ENCODE measurements at places on chromosomes 5 and 9. TPM values are rescaled to one million over a fixed set of nuclear protein-coding genes. Genes with fewer than 3 reads are reported as not detected.

The RNF183 gene
- 0.62 TPM for polyA plus RNA-seq

The PKD2L2 gene
- polyA plus RNA-seq, result not detected

The MSX2 gene
- not detected for polyA plus RNA-seq

The WWC1 gene
- polyA plus RNA-seq, result 26.2 TPM

The TXNDC8 gene
- polyA plus RNA-seq, result not detected

The PHYHD1 gene
- polyA plus RNA-seq, result 3.2 TPM

The NME5 gene
- not detected for polyA plus RNA-seq

The HBEGF gene
- 18.1 TPM for polyA plus RNA-seq

The DMRT3 gene
- polyA plus RNA-seq, result not detected

The SKP1 gene
- 476 TPM for polyA plus RNA-seq

The SLC46A2 gene
- 0.03 TPM for polyA plus RNA-seq

The GPR150 gene
- 0.15 TPM for polyA plus RNA-seq

The GPR151 gene
- polyA plus RNA-seq, result 0.01 TPM

The SPARC gene
- 487 TPM for polyA plus RNA-seq

The STKLD1 gene
- polyA plus RNA-seq, result 8.1 TPM

GRCh38 chr9:33435821-33436277 is 11.5 kb downstream of the AQP3 start:
- DNase-seq, result no peak

- DNase-seq, result no peak
Measured at GRCh38 chr5:55991768-55992486, 2.8 kb downstream of the IL6ST start.

- no peak for DNase-seq
Measured at GRCh38 chr5:125295405-125295872, 549.0 kb upstream of the ZNF608 start.

- DNase-seq, result no peak
Measured at GRCh38 chr9:81827616-81828296, 100.5 kb upstream of the SPATA31D4 start.

- no peak for DNase-seq
Measured at GRCh38 chr5:168366116-168366515, 74.7 kb downstream of the WWC1 start.

DNA sequence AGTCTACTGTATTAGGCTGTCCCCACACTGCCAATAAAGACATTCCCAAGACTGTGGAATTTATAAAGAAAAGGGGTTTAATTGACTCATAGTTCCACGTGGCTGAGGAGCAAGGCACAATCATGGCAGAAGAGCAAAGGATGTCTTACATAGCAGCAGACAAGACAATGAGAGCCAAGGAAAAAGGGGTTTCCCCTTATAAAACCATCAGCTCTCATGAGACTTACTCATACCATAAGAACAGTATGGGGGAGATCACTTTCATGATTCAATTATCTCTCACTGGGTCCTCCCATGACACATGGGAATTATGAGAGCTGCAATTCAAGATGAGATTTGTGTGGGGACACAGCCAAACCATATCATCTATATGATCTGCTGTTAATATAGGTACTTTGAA is 14.8 kb upstream of the FSTL4 start:
- DNase-seq, result no peak

DNA sequence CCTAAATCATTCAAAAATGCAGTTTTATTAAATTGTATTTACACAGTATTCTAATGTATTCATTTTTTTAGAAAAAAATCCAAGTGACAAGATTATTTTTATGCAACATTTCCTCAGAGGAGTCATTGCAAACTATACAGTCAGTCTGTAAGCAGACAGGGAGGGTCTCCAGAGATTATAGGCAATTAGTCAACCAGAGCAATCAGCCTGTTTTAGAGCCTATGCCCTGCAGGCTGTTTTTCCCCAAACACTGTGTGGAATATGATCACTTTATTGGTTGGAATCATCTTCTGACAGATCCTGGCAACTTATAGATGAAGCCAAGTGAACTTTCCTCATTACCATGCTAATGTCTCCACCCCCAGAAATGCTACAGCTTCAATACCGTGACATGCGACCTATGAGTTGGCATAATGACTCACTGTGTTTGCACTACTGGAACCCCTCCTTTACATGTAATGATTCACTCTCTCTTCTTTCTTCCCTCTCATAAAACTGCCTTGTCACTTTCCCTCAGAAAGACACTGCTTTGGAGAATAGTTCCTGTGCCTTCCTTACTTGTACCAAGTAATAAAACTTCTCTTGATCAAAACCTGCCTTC is 577.7 kb upstream of the FTMT start:
- no peak for DNase-seq

GRCh38 chr9:95413793-95414192 is 96.3 kb upstream of the FANCC start:
- no peak for DNase-seq

DNA sequence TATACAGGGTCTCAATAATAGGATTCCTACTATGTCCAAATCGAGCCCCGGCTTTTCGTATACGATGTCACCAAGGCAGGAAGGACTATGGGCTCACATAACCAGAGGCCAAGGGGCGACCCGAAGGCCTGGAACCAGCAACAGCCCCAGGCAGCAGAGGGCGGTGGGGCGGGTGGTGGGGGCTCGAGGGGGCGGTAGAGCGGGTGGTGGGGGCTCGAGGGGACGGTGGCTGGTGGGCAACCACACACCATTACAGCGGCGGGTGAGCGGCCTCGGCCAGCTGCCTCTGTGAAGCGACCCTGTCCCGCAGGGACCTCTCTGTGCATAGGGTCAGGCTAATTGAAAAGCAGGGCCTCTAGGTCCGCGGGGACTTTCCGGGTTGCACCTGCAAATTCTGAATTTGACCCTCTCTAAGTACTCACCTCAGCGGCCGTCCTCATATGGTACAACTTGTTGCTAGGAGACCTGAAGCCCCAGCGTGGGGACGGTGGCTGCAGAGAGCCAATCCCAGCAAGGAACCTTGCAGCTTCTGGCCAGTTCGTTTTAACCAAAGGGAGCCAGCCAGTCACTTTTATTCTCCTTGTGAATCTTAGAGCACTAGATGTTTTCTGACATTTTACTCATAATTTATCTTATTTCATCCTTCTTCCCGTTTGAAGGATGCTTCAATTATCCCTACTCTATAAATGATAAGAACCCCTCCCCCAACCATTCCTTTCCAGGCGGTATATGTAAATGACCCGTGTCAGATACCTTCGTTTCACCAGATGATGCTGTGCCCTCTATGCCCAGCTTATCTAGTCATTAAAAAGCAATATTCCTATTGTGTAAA is at the start of gene NME5:
NME5 (minus strand) TSS at position 480 of the 832 bp plus-strand sequence. CDS start 648 bp downstream, outside the sequence.
- peak; percentile 32 for DNase-seq

- DNase-seq, result no peak
Measured at GRCh38 chr9:4547016-4547415, 56.7 kb downstream of the SLC1A1 start.

GRCh38 chr9:4986783-4987182 is 1.7 kb downstream of the JAK2 start:
- DNase-seq, result no peak

DNA sequence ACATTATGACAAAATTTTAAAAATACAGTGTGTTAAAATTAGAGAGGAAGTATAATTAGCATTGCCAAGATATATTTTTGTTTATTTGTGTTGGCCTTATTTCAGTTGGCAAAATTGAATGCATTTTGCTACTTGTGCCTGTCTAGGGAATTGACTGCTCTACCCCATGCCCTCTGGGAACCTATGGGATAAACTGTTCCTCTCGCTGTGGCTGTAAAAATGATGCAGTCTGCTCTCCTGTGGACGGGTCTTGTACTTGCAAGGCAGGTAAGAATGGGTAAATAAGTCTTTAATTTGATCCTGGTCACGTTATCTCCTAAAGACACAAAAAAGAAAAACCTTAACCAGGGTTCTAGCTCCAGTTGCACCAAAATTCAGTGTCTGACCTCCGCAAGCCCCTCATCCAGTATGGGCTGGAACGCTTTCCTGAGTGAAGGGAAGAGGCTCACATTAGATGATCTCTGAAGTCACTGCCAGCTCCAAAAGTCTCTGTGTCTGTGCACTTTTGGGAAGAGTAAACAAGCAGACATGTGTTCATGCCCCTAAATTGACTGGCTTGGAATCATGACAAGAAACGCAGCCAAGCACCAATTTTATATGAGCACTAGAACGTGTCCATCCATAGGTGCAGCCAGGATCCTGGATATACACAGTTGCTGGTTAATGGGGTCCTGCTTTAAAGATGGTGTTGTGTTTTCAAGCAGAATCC is 98.3 kb upstream of the PRRC1 start:
- no peak for DNase-seq

GRCh38 chr9:127921557-127922120 is 4.8 kb upstream of the ST6GALNAC4 start:
- peak; percentile 53 for DNase-seq

DNA sequence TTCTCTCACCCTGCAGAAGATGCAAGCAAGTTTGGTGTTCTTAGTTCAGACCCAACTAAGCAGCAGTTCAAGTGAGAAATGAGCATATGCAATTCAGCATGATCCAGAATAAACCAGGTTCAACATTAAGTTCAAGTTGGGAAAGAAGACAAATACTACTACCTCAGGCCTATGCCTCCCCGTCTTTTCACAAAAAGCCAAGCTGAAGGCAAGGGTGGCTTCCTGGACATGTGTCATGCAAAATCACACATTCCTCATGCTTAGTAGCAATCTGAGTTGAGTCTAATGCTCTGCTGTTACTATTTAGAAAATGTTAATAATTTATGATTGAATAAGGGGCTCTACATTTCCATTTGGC is 453.4 kb upstream of the GRAMD2B start:
- DNase-seq, result no peak

- no peak for DNase-seq
Measured at GRCh38 chr9:93659837-93660177, 83.4 kb downstream of the PHF2 start.

DNA sequence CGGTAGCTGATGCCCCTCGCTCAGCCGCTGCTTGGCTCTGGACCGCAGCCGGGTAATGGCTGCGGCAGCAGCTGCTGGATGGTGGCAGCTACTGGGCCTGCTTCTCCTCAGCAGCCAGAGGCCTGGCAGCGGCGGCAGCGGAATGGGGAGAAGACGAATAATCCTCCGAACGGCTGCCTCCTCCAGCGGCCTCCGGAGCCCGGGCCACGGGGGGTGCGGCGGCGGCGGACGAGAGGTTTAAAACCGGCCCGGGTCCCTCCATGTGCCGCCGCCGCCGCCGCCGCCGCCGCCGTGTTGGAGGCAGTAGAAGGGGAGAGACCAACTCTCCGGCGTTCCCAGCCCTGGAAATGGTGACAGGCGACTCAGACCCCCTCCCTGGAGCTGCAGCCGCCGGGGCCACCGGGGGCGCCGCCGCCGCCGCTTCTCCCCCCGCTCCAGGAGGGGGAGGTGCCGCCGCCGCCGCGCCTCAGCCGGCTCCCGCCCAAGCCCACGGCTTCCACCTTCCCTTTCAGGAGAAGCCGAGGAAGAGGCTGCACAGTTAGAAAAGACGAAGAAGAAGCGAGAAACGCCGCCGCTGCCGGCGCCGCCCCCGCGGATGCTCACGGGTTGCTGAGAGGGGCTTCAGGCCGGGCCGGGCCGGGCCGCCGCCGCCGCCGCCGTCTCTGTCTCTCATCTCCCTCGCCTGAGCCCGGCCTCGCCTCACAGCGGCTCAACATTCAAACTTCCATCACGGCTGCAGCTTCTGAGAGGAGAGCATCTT is 118.4 kb upstream of the PRSS3 start:
- DNase-seq, result peak; percentile 58

- no peak for DNase-seq
Measured at GRCh38 chr5:87103616-87104287, 163.9 kb upstream of the RASA1 start.

DNA sequence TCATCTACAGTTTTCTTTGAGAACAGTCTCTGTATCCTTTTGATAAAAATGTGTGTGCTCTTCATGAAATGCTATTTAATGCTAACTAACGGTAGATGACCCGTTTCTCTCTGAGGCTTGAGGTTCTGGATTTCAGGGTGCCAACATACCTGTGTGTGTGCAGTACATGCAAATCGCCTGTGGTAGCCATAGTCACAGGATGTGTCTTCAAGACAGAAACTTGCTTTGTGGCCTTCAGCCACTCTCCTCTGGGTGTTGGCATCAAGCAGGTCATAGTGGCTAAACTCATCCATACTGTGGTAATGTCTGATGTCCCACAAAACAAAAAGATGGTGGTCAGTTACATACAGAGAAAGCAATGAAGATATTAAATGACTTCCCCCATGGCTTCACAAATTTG is 4.2 kb downstream of the LOX start:
- no peak for DNase-seq

- no peak for DNase-seq
Measured at GRCh38 chr9:20478786-20479185, 143.5 kb downstream of the MLLT3 start.

DNA sequence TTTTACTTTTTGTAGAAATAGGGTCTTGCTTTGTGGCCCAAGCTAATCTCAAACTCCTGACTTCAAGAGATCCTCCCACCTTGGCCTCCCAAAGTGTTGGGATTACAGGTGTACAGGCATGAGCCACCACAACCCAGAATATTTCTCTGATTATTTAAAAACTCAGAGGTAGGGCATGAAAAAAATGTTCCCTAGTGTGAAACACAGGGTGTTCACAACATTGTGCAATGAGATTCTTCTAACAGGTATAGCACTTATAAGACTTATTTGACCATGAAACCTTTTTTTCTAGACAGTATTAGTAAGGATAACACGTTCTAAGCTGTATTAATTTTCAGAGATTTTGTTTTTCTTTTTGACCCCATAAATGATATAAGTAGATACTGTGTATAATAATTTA is 13.1 kb upstream of the PTGER4 start:
- no peak for DNase-seq

GRCh38 chr9:10773136-10773535 is 160.3 kb upstream of the PTPRD start:
- no peak for DNase-seq

DNA sequence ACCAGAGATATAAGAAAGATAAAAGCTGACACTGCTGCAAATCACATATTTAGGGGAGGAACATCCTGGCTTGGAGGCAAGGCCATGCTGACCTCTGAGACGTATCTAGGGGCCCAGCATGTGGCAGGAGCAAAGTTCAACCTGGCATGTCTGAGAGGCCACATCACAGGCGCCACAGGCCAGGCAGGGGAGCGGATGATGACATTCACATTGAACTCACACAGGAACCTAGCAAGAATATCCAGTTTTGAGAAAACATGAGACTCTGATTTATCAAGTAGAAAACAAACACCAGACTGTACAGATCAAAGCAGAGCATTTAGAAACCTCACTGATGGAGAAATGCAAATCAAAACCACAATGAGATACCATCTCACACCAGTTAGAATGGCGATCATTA is 64.2 kb upstream of the STK32A start:
- DNase-seq, result peak; percentile 83

GRCh38 chr5:56106837-56107236 is 112.1 kb upstream of the IL6ST start:
- no peak for DNase-seq

DNA sequence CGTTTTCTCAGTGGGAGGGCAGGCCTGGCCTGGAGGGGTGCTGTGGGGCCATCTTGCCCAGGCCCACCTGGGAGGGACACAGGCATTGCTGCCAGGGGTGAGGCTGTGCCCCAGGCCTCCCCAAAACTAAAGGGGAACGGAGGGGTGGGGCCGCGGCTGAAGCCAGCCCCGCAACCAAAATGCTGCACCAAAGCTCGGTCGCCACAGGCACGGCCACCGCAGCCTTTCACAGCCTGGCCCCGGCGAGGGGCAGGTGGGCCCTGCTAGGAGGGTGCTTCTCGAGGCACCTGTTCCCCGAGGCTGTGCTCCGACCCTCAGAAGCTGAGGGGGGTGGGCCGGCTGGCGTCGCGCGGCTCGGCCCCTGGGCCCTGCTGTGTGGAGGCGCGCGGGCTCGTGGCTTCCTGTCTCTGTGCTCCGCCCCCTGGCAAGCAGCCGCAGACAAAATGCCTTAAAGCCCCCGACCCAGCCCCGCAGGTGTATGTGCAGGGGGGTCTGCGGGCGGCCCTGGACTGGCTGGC is 57.6 kb downstream of the JAK2 start:
- DNase-seq, result no peak

Data from small intestine (tissue), 16 donors.